ENCODE measurements at places on chromosomes 7 and 10.
A peak's percentile ranks its signal among the peaks of the same experiment; 100 is the strongest.

DNA sequence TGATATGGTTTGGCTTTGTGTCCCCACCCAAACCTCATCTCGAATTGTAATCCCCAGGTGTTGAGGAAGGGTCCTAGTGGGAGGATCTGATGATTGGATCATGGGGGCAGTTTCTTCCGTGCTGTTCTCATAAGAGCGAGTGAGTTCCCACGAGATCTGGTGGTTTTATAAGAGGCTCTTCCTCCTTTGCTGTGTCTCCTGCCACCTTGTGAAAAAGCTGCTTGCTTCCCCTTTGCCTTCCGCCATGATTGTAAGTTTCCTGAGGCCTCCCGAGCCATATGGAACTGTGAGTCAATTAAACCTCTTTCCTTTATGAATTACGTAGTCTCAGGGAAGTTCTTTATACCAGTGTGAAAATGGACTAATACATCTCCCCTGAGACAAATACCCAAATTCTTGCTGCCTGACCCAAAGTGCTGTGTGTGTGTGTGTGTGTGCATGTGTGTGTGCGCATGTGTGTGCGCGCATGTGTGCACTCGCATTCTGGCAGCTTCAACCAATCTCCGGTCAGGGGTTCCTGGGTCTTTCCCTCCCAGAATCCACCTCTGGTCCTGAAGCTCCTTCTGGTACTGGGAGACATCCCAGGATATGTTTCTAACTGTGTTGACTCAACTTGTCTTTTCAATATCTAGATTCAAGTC is 98.1 kb upstream of the LRRC4 start:
- DNase-seq = no peak

- DNase-seq = peak; percentile 54
Measured at GRCh38 chr7:151110941-151111645, 24.8 kb downstream of the AGAP3 start.

DNA sequence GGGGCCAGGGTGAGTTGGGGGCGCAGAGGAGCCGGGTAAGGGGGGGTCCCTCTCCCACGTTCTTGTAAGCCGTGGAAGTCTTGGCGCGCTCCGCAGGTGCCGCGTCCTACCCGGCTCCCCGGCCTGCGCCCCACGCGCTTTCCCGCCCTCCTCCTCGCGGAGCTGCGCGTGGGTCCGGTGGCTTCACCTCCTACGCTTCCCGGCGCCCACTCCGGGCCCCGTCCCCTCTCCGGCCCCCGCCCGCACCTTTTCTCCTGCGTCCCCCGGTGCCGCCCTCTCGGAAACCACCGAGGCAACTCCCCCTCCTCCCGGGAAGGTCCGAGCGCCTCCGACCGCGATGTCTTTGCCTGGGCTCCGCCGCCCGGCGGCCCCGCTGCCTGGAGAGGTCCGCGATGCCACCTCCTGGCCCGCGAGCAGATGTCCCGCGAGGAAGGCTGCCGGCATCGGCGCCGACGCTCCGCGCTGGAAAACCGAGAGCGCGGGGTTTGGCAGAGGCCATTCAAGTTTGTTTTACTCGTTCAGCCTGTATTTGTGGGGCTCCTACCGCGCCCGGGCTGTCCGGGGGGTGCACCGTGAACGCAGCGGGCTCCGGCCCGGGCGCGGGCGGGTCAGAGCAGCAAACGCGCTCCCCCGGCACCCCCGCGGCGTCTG is 2.4 kb upstream of the NKX6-2 start:
- DNase-seq = no peak

GRCh38 chr7:44447874-44448425 is 42.5 kb downstream of the NUDCD3 start:
- no peak for DNase-seq

DNA sequence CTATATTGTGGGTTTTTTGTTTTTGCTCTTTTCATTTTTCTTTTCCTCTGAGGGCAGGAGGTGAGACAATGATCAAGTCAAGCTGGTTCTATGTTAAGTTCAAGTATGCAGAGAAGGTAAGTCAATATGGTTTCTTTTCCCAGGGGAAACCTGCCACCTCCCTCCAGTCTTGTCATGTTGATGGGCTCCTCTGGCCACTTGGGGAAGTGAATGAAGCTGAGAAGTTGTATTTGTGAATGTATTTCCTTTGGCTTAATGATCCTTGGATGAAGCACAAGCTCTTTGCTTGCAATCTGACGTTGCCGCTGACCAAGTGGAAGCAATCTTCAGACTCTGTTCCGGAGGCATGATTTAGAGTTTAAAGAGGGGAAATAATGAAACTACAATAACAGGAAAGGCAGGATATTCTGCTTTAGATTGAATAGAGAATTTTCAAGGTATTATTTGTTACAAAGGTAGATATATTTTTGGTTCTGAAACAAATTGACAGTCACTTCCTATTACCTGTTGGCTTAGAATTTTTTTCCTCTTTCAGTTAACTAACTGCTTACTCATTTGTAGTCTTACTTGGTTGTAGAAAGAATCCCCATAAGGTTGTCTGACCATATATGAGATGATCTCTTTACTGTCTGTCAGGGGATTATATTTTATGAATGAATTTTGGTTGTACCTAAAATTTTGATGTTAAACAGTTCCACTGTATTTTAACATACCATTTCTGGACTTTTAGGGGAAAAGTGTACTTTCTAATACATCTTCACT is 369.6 kb downstream of the AUTS2 start:
- no peak for DNase-seq

DNA sequence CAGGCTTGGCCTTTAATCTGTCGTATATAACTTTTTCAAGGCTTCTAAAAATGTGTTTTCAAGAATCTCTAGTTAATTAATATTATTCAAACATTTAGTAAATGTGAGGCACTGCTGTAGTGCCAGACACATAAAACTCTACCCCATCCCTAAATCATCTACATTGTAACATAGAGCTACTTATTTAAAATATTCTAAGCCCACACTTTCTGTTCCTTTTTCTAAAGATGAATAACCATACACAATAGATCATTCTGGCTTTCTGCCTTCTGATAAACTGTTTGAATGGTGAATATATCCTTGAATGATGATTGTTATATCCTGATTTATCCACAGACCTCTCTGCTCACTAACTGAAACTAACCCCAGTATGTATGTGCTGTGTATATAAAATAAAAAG is 41.4 kb downstream of the BRAF start:
- DNase-seq = no peak

- no peak for DNase-seq
Measured at GRCh38 chr10:113301342-113301984, 251.4 kb upstream of the HABP2 start.

GRCh38 chr10:123621916-123622315 is 44.2 kb upstream of the GPR26 start:
- DNase-seq = no peak

- no peak for DNase-seq
Measured at GRCh38 chr10:118412932-118413331, 70.8 kb upstream of the FAM204A start.

- no peak for DNase-seq
Measured at GRCh38 chr10:100670828-100671479, 74.4 kb upstream of the PAX2 start.

GRCh38 chr7:138608275-138608674 is 92.9 kb downstream of the SVOPL start:
- peak; percentile 92 for DNase-seq

- no peak for DNase-seq
Measured at GRCh38 chr7:148461392-148462179, 129.0 kb upstream of the C7orf33 start.

- no peak for DNase-seq
Measured at GRCh38 chr7:28107960-28108359, 72.6 kb downstream of the JAZF1 start.

- DNase-seq = no peak
Measured at GRCh38 chr10:113095419-113096127, 145.5 kb downstream of the TCF7L2 start.

DNA sequence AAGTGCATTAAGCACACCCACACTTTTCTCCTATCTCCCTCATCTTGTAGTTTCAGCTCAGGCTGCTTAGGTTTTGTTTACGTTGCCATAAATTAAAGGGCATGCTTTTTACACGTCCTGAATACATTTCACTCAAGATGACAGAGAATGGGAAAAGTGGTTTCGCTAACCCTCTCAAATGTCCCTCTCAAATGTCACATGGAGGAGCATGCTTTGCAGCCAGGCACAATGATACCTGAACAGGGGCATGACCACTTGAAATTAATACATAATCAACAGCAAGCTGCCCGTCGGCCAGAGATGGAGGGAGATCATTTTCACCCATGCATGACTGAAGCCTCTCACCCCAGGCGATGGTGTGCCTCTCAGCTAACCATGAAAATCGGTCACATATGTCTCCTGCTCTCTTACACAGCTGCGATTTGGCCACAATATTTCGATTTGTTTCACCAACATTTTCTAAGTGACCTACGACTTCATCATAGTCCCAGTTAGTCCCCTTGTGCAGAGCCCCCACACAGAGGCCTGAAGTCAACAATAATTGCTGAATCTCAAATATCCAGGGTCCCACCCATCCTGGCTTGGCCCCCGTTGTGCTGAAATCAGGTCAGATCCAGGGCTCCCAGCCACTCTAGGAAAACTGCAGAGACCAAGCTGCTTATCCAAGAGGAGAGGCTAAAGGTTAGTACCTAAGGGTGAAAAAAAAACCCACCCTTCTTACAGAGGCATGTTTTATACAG is 373.9 kb upstream of the NFE2L3 start:
- peak; percentile 38 for DNase-seq

DNA sequence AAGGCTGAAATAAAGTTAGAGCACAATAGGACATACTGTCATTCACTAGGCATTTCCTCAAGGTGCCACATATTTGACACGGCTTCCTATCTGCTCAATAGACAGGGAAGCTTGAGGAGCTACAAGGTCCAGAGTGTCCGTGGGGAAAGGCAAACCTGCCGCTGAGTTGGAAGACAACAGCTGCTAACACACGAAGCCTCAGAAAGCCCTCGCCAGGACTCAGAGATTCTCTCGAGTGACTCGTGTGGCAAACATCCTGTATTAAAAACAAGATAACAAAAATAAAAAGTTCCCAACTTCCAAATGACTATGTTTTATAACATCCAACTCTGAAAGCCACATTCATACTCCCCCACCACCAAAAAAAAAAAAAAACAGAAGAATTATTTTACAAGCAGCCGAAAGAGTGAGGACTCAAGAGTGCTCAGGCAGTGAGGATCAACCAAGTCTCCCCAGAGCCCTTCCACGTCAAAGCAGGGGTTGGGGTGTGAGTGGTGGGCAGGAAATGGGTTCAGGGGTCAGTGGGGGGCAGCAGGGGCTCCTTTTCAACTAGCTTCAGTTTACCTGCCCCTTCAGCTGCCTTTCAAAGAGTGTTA is 67.6 kb downstream of the STK17A start:
- DNase-seq = no peak

GRCh38 chr10:35327790-35328403 is 8.4 kb upstream of the CCNY start:
- DNase-seq = no peak

DNA sequence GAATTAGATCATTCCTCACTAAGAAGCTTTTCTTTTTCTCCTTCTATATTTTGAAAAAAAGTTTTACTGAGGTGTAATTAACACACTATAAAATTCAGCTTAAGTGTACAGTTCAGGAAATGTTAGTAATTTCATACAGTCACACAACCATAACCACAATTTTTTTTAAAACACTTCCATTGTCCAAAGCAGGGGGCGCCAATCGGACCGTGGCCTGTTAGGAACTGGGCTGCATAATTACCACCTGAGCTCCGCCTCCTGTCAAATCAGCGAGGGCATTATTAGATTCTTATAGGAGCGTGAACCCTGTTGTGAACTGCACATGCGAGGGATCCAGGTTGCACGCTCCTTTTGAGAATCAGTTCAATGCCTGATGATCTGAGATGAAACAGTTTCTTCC is 427.1 kb downstream of the TFEC start:
- DNase-seq = no peak

DNA sequence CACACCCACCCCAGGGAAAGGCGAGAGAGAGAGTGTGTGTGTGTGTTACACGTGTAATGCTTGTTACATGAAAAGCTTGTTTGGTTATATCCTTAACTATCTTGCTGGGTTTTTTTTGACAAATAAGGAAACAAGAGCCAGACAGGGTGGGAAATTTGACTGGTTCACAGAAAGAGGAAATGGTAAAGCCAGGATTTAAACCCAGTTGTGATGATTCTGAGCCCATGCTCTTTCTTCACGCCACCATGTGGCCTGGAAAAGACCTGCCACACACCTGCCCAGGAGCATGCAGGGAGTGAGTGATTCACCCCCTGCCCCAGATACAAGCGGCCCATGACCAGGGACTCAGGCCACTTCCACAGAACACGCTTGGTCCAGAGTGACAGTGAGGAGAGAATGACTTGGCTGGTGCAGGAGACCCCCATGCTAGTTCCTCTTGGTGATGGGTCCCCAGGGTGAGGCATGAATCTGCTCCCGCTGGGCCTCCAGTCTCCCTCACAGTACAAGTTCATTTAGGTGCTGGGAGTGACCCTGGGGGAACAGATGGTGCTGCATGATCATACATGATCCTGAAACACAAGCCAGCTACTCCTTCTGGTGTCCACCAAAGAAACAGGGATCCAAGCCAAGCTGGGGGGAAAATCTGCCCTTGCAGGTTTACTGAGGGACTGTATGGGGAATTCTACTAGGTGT is 21.0 kb upstream of the EIF5AL1 start:
- no peak for DNase-seq

DNA sequence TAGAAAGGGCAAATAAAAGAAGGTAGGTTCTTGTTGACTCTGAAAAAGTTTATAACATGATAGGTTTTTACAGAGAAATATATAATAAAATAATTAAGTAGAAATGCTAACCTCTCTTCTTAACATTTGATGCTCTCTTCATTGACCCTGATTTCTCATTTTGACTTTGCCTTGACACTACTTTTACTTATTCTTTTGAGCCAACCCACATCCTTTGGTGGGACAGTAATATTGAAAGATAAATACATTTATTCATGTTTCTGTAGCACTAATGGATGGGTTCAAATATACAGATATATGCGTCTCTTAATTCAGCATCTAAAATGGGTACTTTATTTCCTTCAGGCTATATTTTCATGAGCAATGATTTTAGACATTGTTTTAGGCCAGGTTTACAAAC is 34.4 kb downstream of the DDC start:
- no peak for DNase-seq

DNA sequence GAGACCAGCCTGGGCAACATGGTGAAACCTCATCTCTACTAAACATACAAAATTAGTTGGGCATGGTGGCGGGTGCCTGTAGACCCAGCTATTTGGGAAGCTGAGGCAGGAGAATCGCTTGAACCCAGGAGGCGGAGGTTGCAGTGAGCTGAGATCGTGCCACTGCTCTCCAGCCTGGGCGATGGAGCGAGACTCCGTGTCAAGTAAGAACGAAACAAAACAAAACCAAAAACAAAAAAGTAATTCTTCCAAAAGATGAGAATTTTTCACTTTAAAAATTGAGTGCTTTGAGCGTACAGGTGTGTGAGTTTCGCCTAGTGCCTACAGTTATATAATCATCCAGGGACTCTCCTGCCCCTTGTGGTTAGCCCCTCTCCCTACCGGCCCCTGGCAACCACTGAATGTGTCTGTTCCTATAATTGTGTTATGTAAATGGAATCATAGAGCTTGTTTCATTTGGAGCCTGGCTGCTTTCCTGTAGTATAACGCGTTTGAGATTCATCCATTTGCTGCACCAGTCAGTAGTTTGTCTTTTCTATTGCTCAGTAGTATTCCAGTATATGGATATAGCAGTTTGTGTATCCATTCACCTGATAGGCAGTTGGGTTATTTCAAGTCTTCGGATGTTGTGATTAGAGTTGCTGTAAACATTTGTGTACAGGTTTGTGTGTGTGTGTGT is 80.0 kb downstream of the RBM33 start:
- no peak for DNase-seq

Data from NCI-H146 (cell line).